ENCODE measurements at places on chromosomes 12 and 14.

GRCh38 chr12:12094481-12094880 lies 23.7 kb downstream of the BCL2L14 start:
- no peak for DNase-seq

DNA sequence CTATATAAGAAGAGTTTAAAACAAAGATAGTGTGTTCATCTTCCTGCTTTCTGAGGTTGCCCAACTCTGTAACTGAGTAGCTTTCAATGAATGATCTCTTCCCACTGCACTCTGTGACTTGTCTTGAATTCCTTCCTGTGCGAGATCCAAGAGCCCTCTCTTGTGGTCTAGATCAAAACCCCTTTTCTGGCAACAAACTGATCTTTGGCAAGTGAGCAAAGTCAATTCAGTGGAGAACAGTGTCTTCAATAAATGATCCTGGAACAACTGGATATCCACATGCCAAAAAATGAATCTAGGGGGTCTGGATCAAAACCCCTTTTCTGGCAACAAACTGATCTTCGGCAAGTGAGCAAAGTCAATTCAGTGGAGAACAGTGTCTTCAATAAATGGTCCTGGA lies 8.5 kb downstream of the CFAP54 start:
- no peak for DNase-seq

DNA sequence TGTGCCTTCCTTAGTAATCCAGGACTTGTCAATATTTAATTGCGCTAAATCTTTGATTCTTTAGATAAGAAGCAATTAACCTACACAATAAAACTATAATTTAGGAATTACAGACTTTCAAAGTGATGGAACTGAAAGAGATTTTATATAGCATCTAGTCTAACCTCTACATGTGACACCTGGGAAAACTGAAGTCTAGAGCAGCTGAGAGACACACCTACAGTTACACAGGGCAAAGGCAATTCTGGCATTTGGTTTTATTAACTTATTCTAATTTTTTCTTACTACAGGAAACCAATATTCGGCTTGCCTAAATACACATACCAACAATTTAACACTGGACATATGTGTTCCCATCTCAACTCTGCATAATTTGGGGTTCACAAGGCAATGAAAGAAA lies 196.5 kb downstream of the STXBP6 start:
- DNase-seq, result no peak

GRCh38 chr12:29750131-29750927 lies 33.4 kb downstream of the TMTC1 start:
- no peak for DNase-seq

DNA sequence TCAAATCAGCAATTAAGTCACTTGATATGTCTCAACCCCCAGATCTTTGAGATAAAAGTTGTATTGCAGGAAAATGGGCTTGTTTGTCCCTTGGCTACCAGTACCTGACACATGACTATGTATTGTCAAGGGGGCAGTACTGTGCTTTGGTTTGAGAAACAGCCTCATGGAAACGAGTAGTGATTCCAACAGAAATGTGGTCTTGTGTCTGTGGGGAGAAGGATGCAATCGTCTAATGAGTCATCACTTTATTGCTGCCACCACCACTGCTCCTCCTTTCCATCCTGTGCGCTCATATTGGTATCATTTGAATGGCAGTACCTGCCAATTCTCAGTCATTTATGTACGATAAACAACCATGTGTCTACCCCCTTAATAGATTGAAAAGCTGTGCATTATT lies 72.8 kb upstream of the ARHGAP5 start:
- DNase-seq, result no peak

- DNase-seq, result no peak
Observed at GRCh38 chr12:67062193-67062592, 207.0 kb upstream of the CAND1 start.

DNA sequence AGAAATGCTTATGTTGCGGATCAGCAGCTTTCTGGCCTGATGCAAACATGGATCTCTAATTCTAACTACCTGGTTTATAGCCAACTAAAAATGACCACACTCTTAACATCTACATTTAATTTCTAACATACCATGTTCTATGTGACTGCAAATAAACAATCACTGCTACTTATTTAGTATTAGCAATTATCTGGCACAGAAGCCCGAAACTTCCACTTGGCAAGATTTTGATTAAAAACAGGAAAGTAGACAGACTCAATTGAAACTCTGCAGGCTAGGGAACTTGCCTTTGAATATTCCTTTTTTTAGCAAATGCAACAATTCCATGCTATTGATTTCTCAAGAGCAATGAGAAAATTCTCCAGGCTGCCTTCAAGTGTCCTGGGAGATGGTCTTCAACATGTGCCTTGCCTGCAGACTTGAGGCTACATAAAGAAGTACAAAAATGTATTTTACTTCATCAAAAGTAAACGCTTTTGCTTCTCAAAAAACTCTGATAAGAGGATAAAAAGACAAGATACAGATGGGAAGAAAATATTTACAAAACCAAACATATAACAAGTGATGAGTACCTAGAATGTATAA lies 9.1 kb upstream of the TMCC3 start:
- DNase-seq, result no peak

DNA sequence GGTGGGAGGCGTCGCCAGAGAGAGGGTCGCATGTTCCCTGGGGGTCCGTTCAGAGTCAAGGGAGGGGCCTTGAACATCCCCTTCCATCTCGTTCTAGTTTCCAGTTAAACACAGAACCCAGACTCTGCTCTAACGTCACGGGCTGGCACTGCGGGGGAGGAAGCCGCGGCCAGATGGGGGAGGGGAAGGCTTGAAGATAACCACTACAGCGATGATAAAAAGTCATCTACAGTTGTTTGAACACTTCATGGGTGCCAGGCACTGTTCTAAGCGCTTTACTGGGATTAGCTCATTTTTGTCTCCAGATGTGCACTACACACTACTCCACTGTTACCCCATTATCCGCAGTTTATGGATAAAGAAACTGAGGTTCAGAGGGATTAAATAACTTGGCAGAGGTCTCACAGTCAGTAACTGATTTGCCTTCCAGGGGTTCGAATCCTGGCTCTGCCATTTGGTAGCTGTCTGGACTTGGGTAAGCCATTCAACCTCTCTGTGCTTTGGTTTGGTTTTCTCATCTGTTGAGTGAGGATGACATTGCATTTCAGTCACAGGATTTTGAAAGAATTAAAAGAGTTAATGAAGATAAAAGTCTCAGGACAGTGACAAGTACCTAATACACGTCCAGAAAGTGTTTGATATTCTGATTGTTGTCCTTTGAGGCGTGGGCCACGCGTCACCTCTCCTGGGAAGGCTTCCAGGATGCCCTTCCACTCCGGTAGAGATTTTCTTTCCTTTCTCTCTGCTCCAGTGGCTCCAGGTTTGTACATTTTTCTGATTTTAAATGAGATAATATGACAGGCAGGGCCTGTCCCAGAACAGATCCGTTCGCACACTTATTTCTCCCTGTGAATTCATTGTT lies 798 bp upstream of the RASAL1 start:
- DNase-seq, result no peak

GRCh38 chr12:129331356-129332085 lies 478.2 kb downstream of the GLT1D1 start:
- DNase-seq, result no peak

- DNase-seq, result no peak
Observed at GRCh38 chr12:131795690-131796410, 32.3 kb upstream of the MMP17 start.

GRCh38 chr14:98140862-98141530 lies 1131.0 kb downstream of the BCL11B start:
- DNase-seq, result no peak

GRCh38 chr14:42469637-42470426 lies 863.2 kb downstream of the LRFN5 start:
- DNase-seq, result no peak

DNA sequence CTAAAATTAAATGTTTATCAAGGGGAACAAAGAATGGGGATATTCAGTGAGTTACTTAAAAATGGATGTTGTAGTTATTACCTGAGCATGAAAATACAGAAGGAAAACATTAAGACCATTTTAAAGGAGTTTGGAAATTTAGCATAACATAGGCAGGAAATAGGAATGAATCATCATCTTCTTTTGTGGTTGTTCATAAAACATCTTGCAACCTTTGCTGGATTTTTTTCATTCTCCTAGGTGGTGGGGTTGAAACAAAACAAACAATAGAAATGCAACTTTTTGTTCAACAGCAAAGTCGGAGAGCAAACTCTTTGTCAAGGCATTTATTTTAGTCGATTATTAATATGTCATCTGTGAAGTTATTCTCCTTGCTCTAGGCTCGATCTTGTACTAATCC lies 275.1 kb downstream of the IPO8 start:
- DNase-seq, result no peak

- DNase-seq, result no peak
Observed at GRCh38 chr14:100994756-100995330, 91.3 kb upstream of the RTL1 start.

DNA sequence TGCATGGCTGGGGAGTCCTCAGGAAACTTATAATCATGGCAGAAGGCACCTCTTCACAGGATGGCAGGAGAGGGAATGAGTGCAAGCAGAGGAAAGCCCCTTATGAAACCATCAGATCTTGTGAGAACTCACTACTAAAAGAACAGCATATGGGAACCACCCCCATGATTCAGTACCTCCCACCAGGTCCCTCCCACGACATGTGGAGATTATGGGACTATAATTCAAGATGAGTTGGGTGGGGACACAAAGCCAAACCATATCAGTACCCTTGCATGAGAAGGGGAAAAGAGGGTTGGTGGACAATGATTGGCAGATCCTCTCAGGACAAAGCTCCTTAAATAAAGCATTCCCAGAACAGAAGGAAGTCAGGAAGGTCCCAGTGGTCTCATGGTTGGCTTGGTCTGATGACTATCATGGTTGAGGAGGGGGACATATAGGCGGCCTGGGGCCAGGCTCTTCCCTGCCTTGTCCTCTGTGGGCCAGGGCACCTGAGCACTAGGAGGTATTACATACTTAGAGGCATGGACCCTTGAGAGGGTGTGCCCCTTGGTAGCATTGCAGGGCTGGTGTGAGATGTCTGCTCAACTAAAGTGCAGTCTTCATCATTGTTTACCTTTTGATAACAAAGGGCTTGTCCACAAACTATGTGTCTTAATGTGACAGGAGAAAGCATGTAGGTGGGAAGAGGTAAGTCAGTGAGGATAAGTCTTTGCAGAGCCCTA lies 22.2 kb downstream of the HSD17B6 start:
- DNase-seq, result no peak

GRCh38 chr12:93404961-93405849 lies 27.5 kb downstream of the NUDT4 start:
- DNase-seq, result no peak

GRCh38 chr14:55926007-55926406 lies 192.2 kb upstream of the PELI2 start:
- DNase-seq, result no peak
